Stimulated activated CD8-positive, alpha-beta memory T cell treated with anti-CD3 and anti-CD28 coated beads, Interleukin-4, amount 100 ng/mL, for 1 hour (primary cell): ENCODE measurements at places on chromosomes 1 and 21.

GRCh38 chr21:26025536-26026512 lies 144.7 kb downstream of the APP start:
- DNase-seq, result no peak

- DNase-seq, result no peak
Observed at GRCh38 chr1:67530071-67530470, 99.9 kb upstream of the SERBP1 start.

DNA sequence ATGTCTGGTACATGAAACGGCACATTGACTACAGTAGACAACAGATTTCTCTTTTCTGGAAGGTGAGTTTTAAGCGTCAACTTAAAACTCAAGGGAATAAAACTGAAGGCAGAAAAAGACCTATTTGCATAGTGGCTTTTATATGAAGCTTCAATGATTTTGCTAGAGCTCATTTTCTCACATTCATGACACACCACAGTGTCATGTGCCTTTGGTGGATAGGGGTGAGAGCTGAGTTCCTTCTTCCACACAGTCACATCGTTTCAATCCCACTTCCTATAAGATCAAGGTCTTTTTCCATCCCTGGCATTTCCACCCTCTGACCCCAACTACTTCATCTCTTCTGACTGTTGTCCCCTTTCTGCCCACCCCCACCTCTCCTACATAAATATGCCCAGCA lies 31.0 kb downstream of the IL12RB2 start:
- no peak for DNase-seq

- no peak for DNase-seq
Observed at GRCh38 chr1:224054611-224055010, 59.3 kb upstream of the FBXO28 start.

DNA sequence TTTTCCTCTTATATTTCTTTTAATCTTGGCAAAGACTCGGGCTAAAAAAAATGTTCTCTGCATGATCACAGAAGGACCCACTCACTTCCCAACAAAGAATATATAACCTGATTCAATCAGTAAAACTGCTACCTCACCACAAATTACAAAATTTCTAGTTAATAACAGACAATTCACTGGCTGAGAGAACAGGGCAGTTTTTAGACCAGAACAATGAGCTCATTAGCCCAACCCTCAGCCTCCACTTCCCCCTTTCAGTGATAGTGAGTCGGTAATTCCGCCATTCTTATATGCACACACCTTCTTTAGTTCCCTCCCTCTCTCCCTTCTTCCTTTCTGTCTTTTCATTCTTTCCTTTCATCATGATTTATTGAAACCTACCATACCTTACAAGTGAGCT lies 8.9 kb downstream of the SIPA1L2 start:
- no peak for DNase-seq

- DNase-seq, result no peak
Observed at GRCh38 chr1:196078691-196079090, 529.5 kb downstream of the KCNT2 start.

DNA sequence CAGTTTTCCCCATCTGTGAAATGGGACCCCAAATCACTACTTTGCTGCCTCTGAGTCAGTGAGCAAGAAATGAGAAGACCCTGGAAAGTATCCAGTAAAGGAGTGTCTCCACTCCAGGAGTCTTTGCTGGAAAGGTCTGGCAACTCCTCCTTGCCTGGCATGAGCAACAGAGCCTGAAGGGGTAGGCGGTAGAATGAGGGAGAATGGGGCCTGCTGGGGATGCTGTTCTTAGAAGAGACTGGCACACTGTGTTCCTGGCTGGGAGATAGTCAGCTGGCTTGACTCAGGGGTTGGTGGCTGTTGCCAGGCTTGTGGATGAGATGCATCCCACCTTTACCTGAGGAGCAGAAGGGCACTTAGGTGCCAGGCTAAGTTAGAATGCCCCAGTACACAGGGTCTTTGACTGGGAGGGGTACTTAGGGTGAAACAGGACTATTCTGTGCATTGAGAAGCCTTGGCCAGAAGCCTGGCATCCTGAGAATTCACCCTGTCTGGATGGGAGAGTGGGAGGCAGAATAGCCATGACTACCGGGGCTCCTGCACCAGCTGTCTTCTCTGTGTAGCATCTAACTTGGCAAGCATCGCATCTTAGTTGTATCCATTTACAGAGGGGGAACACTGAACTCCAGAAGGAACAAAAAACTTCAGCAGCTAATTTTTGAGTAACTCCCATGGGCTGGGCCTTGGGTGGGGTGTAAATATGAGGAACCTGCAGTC lies 2.5 kb downstream of the MFSD2A start:
- DNase-seq, result no peak

- DNase-seq, result no peak
Observed at GRCh38 chr1:20663969-20664715, 3.0 kb upstream of the DDOST start.

DNA sequence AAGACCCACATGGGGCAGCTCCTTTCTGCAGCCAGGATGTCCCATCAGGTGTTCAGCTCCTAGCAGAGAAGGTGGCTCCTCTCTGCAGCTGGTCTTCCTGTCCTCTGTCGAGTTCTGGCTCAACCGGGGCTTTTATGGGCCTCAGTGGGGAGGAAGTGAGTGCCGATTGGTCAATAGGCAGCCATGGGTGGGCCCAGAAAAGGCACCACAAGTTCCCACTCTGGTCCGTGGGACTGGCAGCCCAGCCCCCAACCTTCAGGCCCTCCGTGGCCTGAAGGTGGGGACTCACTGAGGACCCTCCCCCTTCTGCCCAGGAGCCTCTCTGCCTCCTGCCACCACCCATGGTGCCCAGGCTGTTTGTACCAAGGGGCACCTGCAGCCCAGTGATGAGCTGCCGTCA lies 161.7 kb upstream of the DUSP10 start:
- no peak for DNase-seq

DNA sequence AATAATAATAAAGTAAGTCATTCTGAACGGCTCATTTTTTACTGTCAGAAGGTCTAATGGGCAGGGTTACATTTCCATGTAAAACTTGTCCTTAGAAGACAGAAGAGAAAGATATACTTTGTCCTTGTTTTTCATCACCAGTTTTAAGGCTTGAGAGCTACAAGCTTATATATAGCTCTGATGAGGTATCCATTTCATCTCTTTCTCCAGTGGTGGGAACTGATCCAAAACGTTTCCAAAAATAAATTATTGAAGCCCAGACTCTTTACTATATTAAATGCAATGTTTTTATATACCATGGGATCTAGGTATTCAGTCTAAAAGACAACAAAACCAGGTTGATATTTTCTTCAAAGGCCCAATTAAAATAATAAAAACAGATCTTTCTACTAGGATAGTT lies 8.7 kb downstream of the B3GALNT2 start:
- no peak for DNase-seq

DNA sequence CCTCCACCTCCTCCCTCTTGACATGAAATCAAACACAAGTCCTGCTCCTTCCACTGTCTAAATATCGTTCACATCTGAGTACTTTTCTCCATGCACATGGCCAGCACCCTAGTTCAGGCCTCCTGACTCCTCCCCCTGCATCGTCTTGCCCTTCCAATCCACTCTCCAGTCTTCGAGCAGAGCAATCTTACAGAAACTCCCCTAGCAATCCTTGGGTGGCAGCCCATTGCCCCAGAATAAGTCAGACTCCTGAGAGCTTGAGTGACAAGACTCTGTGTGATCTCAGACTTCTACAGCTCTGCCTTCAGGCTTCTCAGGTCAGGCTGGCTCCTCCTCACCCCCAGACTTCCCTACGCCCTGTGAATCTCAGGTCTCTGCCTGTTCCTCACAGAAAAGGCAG lies 5.5 kb downstream of the SH2D2A start:
- no peak for DNase-seq

GRCh38 chr1:93042187-93043056 lies 36.7 kb upstream of the MTF2 start:
- no peak for DNase-seq

- no peak for DNase-seq
Observed at GRCh38 chr1:224245188-224245587, 62.1 kb downstream of the DEGS1 start.

- DNase-seq, result no peak
Observed at GRCh38 chr1:15948595-15949452, 27.1 kb downstream of the ZBTB17 start.

DNA sequence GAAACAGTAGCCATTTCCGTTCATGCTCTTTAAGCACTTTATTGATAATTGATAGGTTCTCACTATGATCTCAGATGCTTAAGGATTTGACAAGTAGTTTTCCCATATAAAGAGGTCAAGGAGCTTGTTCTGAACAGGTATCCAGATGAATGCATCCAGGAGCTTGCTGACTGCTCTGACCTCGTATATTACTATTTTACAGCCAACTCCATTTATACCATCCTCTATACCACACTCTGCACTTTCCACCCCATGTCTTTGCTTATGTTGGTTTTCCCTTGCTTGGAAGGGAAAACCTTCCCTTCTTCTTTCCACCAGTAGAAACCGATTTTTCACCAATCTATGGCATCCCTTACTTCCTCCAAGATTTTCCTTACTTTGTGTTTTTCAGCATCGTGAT lies 107.2 kb downstream of the LHX9 start:
- DNase-seq, result no peak

DNA sequence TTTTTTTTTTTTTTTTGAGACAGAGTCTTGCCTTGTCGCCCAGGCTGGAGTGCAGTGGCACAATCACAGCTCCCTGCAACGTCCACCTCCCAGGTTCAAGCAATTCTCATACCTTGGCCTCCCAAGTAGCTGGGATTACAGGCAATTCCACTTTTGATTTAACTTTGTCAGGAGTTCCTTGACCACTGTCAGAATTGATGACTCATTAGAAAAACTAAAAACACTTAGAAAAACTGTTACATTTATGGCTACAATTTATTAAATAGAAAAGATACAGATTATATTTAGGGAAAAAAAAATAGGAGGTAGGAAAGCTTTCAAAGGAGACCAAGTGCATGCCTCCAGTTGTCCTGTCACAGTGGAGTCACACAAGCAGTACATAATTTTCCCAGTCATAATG lies 20.0 kb downstream of the ZNF678 start:
- no peak for DNase-seq

DNA sequence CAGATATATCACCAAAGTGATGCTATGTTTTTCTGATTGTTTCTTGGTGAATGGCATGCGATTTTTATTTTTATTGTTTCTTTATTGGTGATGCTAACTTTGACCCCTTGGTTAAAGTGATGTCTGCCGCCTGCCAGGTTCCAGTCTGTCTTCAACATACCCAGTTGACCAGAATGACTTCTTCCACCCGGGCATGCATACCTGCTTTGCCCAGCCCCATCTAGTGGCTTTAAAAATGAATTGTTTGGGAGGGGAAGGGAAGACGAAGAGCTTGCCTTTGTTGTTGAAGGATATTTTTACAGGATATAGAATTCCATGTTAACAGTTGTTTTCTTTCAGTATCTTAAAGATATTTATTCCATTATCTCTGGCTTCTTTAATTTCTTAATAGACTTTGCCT lies 65.1 kb downstream of the ATG4C start:
- no peak for DNase-seq

- no peak for DNase-seq
Observed at GRCh38 chr1:22418933-22419382, 32.7 kb upstream of the ZBTB40 start.

- no peak for DNase-seq
Observed at GRCh38 chr1:239997515-239998311, 94.0 kb upstream of the FMN2 start.

- DNase-seq, result no peak
Observed at GRCh38 chr1:15489052-15489736, 13.3 kb downstream of the CELA2B start.

DNA sequence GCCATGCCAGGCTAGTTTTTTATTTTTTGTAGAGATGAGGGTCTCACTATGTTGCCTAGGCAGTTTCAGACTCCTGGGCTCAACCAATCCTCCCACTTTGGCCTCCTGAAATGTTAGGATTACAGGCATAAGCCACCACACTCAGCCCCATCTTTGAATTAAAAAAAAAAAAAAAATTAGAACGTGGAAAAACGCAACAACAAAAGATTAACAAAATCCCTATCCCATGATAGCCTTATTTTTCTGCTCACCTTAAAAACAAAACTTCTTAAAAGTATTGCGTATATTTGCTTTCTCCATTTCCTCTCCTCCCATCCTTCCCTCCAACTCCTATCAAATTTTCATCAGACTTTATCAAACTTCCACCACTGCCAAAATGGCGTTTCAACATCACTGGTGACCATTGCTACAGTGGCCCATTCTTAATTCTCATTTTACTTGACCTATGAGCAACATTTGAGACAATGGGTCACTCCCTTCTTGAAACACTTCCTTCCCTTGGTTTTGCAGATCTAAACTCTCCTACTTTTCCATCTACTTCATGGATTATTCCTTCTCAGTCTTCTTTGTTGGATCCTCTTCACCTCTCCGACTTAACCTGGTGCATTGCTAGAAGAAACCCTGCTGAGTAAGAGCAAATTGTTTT lies 579 bp upstream of the ZNF684 start:
- DNase-seq, result no peak

DNA sequence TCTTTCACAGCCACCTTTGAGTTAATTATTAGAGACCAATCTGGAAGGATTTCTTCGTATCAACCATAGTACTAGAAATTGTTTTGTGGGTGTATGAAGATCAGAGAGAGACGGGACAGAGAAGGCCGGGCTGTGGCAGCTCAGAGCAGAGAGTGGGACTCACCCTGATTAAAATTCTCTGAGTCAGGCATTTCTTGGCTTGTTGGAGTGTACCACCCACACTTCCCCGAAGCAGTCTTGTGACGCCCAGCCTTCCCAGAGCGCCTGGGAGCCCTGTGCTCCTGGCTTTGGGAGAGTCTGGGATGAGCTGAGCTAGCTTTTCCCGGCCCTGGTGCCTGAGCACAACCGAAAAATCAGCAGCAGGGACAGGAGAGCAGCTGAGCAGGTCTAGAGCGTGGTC lies 19.4 kb downstream of the PLEKHM2 start:
- no peak for DNase-seq

GRCh38 chr1:234683127-234683860 lies 73.3 kb upstream of the IRF2BP2 start:
- no peak for DNase-seq

DNA sequence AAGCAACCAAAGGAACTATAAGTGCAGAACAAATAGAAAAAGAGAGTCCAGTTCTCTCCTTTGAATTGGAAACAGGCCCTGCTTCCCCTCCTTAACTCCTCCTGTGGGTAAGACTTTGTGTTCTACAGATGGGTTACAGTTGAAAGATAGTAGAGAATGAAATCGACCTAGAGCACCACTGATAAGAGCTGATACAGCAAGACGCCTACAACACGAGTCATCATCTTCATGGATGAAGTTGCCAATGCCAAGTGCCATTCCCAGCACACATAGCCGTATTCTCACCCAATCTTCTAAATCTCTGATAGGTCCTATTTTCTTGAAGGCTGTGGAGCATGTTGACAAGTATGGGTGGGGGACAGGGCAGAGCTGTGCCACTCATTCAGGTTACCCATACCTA lies 99.8 kb upstream of the CAMK1G start:
- no peak for DNase-seq

- no peak for DNase-seq
Observed at GRCh38 chr21:36542312-36543101, 62.6 kb upstream of the CLDN14 start.

- no peak for DNase-seq
Observed at GRCh38 chr1:11407301-11407994, 71.5 kb upstream of the DISP3 start.

- DNase-seq, result no peak
Observed at GRCh38 chr1:21361506-21361905, 71.2 kb upstream of the ECE1 start.
